ENCODE measurements at places on chromosomes 1 and 21. TPM values are rescaled to one million over a fixed set of nuclear protein-coding genes. Genes with fewer than 3 reads are reported as not detected.

Gene GNAI3
- total RNA-seq: 8.8 TPM

Gene OR14K1
- total RNA-seq: not detected

Gene UTS2
- total RNA-seq: not detected

- H3K27me3 ChIP-seq: peaks cover 70% of the 10 kb centered on the region
- DNase-seq: peak; percentile 57
- H3K36me3 ChIP-seq: no peaks in the 10 kb centered on the region
Observed at GRCh38 chr1:47507881-47508701, 70.2 kb downstream of the FOXD2 start.

DNA sequence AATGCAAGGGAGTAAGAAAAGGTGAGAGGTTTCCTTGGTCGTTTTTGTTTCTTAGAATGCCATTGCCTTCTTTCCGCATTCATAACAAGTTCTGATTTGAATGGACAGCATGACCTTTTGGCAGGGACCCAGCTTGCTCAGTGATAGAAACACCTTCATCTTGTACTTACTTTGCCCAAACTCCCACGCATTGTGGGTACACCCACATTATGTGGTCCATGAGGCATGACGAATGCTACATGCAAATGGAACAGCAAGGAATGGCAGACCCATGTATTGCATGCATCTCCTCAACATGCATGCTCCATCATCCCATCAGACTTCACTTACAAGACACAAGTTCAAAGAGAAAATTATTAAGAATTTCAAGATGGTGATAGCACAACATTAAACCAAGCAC is 102.8 kb downstream of the CDC7 start:
- H3K36me3 ChIP-seq: no peaks in the 10 kb centered on the region
- H3K4me3 ChIP-seq: no peak overlapping the region
- DNase-seq: no peak
- peaks cover 7% of the 10 kb centered on the region for H3K4me1 ChIP-seq
- no peaks in the 10 kb centered on the region for H3K27me3 ChIP-seq

GRCh38 chr1:119279456-119280381 is 88.9 kb upstream of the HAO2 start:
- no peak for DNase-seq
- H3K4me3 ChIP-seq: no peak overlapping the region
- no peak overlapping the region for H3K27ac ChIP-seq

DNA sequence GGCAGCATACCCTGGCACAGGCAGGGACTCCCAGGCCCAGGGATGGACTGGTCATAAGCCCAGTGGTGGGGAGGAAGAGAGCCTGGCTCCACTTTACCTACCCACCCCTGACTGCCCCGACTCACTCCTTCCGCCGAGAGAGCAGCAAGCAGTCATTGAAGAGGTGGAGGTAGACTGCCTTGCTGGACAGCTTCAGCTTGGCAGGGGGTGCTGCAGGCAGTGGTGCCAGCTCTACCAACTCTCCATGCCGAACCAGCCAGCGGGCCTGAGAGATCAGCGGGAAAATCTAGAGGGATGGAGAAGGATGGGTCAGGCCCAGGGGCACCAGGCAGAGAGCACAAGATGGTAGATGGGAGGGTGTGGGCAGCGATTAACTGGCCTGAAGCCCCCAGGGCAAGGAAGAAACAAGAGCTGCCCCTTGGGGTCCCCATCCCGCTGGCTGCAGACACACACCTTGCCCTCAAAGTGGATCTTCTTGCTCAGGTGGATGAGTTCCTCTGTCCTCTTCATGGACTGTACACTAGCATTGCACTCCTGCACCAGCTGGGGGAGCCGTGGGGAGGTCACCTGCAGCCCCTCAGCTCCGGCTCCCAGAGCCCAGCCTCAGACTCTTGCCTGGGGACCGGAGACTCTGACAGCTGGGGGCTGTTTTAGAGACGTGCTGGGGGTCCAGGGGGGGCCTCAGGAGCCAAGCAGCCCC is 7.7 kb downstream of the ARHGEF19 start:
- peak; percentile 81 for DNase-seq
- H3K4me3 ChIP-seq: peak overlapping the region; percentile 45
- H3K27me3 ChIP-seq: no peaks in the 10 kb centered on the region
- peaks cover 8% of the 10 kb centered on the region for H3K4me1 ChIP-seq
- H3K27ac ChIP-seq: no peak overlapping the region

DNA sequence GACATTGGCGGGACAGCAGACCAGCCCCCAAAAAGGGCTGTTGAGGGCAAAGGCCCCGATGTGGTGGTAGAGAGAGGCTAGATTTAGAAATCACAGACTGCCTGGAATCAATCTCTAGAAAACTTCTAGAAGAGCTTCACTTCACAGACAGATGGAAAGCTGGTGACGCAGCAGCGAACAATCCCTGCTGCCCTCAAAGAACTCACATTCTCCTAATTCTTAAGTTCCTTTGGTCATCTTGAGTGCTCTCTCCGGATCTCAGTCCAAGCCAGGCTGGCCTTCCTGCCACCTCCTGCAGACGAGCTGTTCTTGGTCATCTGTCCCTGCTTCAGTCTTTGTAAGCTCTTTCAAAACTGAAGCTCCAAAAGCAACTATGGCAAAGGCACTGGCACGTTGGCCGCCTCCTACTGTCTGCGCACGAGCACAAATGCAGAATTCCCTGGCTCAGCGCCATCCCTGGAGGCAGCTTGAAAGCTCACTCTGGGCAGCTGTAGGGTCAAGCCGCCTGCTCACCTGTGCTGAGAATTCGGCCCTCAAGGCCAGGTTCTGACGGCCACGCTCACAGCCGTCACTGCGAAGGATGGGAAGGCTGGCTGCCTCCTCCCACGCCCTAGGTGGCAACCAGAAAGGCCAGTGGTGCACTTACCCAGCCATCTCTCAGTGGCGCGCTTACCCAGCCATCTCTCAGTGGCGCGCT is 110.6 kb downstream of the NPHP4 start:
- H3K4me1 ChIP-seq: no peaks in the 10 kb centered on the region
- no peaks in the 10 kb centered on the region for H3K27me3 ChIP-seq

DNA sequence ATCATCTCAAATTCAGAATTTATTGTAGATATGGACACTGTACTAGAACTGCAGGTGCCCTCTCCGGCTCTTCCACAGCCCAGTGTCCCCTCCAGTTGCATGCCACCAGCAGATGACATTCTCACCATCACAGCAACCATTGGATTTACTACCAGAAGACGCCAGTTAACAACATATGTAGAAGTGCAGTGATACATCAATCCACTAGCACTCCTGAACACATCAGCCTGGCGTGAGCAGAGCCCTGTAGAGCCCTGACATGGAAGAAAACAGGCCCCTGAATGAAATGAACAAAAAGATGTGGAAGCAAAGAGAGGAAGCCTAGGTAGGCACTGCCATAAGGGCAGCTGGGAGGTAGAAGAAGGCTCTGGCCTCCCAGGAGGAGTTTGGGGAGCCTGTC is 73.1 kb upstream of the GALNT2 start:
- no peak overlapping the region for H3K27ac ChIP-seq
- H3K4me1 ChIP-seq: peaks cover 2% of the 10 kb centered on the region
- no peak overlapping the region for H3K4me3 ChIP-seq
- no peaks in the 10 kb centered on the region for H3K27me3 ChIP-seq
- H3K36me3 ChIP-seq: no peaks in the 10 kb centered on the region
- DNase-seq: no peak

GRCh38 chr1:43678940-43679339 is 28.4 kb upstream of the ST3GAL3 start:
- DNase-seq: no peak
- no peak overlapping the region for H3K4me3 ChIP-seq
- H3K36me3 ChIP-seq: peaks cover 44% of the 10 kb centered on the region
- peaks cover 2% of the 10 kb centered on the region for H3K4me1 ChIP-seq
- H3K27ac ChIP-seq: no peak overlapping the region

DNA sequence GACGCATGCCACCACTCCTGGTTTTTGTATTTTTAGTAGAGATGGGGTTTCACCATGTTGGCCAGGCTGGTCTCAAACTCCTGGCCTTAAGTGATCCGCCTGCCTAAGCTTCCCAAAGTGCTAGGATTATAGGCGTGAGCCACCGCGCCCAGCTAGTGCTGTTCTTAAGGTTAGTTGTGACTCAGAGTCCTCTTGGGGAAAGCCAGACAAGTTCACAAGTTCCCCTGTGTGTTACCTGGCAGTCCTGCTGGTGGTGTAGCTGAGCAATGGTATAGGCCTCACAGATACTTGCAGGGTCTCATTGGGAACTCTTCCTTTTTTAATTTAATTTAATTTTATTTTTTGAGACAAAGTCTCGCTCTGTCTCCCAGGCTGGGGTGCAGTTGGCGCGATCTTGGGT is 10.6 kb downstream of the CFAP126 start:
- H3K27me3 ChIP-seq: no peaks in the 10 kb centered on the region
- no peak overlapping the region for H3K4me3 ChIP-seq
- DNase-seq: no peak
- H3K4me1 ChIP-seq: peaks cover 2% of the 10 kb centered on the region
- H3K27ac ChIP-seq: no peak overlapping the region

DNA sequence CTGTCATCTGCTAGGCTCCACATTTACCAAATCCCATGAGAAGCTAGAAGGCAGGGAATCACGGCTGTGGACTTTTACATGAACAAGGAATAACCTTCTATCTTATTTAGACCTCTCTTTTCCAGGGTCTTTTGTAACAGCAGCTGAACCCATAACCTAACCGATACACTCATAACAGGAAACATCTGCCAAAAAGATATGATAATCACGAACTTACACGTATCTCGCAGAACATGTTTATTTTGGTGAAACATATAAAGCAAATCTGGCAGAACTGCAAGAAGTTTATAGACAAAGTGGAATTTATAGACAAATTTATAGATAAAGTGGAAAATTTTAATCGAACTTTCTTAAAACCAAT is 20.4 kb downstream of the TINAGL1 start:
- no peaks in the 10 kb centered on the region for H3K36me3 ChIP-seq
- H3K4me1 ChIP-seq: no peaks in the 10 kb centered on the region
- H3K4me3 ChIP-seq: no peak overlapping the region
- H3K27ac ChIP-seq: no peak overlapping the region
- DNase-seq: no peak

DNA sequence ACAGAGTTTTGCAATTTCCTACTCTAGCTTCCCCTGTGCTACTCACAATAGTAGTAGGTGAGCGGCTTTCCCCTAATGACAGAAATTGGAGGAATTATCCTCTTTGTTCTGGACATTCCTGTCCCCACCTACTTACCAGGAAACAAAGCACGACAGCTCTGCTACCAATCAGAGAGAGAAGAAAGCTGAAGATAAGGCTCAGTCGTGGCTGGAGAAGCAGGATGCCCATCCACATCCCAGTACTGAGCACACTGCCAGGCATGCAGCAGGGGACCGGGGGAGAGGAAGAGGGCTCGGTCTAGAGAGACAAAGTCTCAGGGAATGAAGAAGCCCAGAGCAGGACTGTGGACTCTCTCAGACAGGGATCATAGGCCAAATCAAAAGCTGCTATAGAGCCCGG is 134.1 kb upstream of the KRTAP19-8 start:
- H3K36me3 ChIP-seq: peaks cover 64% of the 10 kb centered on the region

DNA sequence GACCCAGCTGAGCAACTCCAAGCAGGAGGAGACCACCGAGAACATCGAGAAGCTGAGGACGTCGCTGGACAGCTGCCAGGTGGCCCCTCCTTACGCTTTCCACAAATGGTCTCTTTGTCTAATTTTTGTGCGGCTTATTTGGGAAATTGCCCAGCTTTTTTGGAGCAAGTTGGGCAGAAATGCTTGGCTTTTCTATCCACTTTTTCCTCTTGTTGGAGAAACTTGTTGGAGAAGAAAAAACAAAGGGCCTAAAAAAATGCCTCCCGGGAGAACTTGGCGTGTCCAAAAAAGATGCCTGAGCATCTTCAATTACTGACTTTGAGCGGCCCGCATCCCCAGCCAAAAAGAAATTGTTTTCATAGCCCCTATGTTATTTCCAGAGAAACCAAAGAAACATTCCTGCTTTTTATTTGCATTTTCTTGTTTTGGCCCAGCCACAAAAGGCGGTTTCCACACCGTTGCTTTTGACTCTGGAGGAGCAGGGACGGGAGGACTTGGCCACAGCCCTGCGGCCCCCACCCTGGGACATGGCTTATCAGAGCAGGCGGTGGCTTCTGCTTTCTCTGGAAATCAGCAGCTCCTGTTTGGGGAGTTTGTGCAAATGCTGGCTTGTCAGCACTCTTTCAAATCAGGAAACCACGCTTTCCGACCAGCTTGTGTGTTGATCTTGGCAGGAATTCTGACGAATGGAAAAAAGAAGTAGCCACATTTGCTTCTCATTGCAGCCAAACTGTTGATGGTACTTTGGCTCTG is 81.2 kb upstream of the EFHD2 start:
- peaks cover 10% of the 10 kb centered on the region for H3K4me1 ChIP-seq
- no peak overlapping the region for H3K27ac ChIP-seq
- DNase-seq: no peak

DNA sequence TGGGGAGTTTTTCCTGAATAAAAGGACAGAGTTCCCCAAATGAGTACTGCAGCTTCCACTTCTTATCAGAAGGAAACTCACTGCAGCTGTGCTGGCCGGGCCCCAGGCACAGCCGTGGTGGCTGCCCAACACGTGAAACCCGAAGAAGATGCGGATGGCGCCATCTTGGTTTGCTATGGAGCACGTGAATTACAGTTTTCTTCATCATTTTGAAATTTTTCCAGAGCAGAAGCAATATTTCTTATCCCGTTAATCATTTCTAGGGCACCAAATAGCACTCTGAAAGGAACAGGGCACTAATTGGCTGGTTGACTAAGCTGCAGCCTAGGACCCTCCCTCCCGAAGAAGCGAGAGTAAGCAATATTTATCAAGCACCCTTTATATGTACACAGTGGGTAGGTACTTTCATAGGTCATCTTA is 63.2 kb upstream of the EPS8L3 start:
- H3K27ac ChIP-seq: no peak overlapping the region
- no peak for DNase-seq
- no peaks in the 10 kb centered on the region for H3K36me3 ChIP-seq
- peaks cover 25% of the 10 kb centered on the region for H3K4me1 ChIP-seq
- H3K27me3 ChIP-seq: no peaks in the 10 kb centered on the region

GRCh38 chr1:78620666-78621065 is 418 bp downstream of the IFI44L start:
- H3K36me3 ChIP-seq: peaks cover 32% of the 10 kb centered on the region
- DNase-seq: no peak
- peak overlapping the region; percentile 91 for H3K27ac ChIP-seq
- H3K4me1 ChIP-seq: peaks cover 57% of the 10 kb centered on the region
- H3K4me3 ChIP-seq: peak overlapping the region; percentile 89

- H3K4me3 ChIP-seq: no peak overlapping the region
- no peak overlapping the region for H3K27ac ChIP-seq
- no peaks in the 10 kb centered on the region for H3K4me1 ChIP-seq
- no peaks in the 10 kb centered on the region for H3K36me3 ChIP-seq
Observed at GRCh38 chr1:38246955-38247952, 200.7 kb upstream of the POU3F1 start.

GRCh38 chr1:230157420-230158390 is 90.7 kb downstream of the GALNT2 start:
- no peak overlapping the region for H3K4me3 ChIP-seq
- peaks cover 27% of the 10 kb centered on the region for H3K4me1 ChIP-seq
- H3K27ac ChIP-seq: peak overlapping the region; percentile 39

GRCh38 chr1:155080312-155081228 is 1.9 kb downstream of the EFNA3 start:
- peak; percentile 83 for DNase-seq
- H3K27me3 ChIP-seq: peaks cover 41% of the 10 kb centered on the region
- H3K36me3 ChIP-seq: no peaks in the 10 kb centered on the region
- H3K4me3 ChIP-seq: peak overlapping the region; percentile 72
- peaks cover 48% of the 10 kb centered on the region for H3K4me1 ChIP-seq

- no peak overlapping the region for H3K27ac ChIP-seq
- H3K4me3 ChIP-seq: no peak overlapping the region
- H3K4me1 ChIP-seq: no peaks in the 10 kb centered on the region
- no peaks in the 10 kb centered on the region for H3K36me3 ChIP-seq
Observed at GRCh38 chr1:7278045-7278444, 492.8 kb downstream of the CAMTA1 start.

- DNase-seq: peak; percentile 83
- H3K36me3 ChIP-seq: peaks cover 64% of the 10 kb centered on the region
- peaks cover 56% of the 10 kb centered on the region for H3K4me1 ChIP-seq
- peaks cover 3% of the 10 kb centered on the region for H3K27me3 ChIP-seq
Observed at GRCh38 chr1:206909161-206909882, 12.1 kb downstream of the IL24 start.
